ENCODE measurements at places on chromosomes 11 and 22.

DNA sequence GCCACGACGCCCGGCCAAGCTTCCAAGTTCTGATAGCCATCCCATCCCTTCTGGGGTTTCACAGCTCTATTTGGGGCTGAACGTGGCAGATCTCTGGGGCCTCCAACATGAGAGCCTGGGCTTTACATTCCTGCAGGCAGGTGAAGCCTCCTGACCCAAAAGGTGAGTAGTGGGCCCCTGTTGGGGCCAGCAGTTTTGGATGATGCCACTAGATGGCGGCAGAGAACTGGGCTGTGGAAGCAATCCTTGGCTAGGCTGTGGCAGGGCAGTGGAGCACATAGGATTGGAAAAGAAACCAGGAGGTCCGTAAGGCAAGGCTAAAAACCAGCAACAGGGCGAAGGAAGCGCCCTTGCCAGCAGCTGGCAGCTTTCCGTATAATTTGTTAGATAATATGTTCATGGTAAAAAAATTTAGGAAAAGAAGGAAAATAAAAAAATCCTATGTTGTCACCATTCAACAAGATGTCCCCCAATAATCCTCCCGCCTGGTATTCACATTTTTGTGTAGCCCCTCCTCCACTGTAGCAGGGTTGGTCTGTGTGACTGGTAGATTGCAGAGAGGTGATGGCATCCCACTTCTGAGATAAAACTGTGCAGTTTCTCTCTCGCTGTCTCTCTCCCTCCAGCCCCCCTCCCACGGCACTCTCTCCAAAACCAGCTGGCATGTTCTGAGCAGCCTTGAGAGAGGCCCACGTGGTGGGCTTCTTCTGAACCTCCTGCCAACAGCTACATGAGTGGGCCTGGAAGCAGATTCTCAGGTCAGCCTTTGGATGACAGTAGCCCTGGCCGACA, 43.6 kb upstream of the OR4B1 start:
- DNase-seq = no peak

DNA sequence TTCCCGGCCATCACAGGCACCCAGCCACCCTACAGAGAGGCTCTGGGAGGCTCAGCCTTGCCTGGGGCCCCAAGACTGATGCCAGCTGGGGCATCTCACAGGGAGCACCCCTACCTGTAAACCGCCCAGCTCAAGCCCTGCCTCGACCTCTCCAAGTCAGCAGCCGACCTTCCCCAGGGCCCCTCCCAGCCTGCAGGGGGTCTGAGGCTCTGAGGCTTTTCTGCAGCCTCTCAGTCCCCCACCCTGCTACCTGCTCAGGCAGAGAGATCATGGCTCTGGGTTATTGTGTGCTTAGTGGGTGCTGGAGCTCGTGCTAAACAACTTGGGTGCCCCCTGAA, 23.1 kb upstream of the RTN4R start:
- no peak for DNase-seq

- DNase-seq = no peak
Measured at GRCh38 chr22:37782340-37783168, 25.2 kb upstream of the GCAT start.

DNA sequence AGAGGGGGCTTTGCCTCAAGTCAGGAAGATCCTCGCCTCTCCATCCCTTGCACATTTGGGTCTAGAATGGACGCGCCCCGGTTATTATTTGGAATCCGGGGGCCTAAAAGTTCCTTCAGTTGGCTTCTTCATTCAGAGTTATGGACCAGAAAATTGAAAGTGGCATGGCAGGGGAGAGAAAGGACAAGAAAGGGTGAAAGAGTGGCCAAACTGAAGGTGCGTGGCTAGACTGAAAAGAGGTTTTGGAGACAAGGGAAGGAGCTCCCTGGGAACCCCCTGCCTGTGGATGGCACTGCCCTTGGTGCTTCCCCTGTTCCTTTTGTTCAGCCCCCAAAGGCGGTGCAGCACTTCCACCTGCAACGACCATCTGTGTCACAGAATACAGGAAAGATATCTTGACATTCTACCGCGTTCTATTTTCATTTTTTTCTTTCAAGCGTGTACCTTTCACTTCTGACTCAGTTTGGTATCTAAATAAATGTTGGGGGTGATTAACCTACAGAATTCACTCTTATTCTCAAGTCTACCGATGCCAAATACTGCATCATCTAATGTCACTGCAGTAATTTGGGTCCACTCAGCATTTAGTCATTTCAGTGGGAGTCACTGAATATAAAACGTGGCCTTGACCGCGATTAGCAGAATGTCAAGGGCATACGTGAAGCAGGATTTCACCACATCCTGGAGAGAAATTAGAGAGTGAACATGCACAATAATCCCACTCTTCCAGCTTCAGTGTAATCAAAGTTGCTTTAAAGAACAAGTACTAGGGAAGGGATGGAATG, 88.1 kb upstream of the ARHGAP32 start:
- no peak for DNase-seq

DNA sequence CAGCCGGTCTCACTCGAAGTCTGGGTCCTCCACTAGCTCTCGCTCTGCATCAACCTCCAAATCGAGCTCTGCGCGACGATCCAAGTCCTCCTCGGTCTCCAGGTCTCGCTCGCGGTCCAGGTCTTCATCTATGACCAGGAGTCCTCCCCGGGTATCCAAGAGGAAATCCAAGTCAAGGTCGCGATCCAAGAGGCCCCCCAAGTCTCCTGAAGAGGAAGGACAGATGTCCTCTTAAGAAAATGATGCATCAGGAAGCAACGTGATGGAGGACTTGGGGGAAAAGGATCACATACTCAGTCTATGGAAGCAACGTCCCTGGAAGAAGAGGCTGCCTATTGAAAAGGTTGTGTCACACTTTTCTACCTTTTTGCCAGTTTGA, 1.1 kb downstream of the SRSF8 start:
- no peak for DNase-seq

GRCh38 chr11:96622026-96622634, 232.3 kb downstream of the JRKL start:
- DNase-seq = no peak

DNA sequence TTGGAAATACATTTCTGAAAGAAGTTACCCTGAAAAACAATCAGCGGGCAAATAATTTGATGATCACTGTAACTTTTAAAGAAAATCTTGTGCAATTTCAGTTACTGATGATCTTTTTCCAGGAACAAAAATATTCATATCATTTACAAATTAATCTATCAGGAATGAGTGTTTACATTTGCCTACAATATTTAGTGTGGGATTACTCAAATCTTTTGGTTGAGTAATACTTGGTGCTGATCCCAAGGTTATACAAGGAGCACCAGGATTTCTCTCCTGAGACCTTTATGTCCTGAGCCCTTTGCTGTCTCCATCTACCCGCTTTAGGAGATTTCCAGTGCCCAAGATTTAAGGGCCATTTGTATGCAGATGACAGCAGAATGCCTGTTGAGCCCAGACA, 116.1 kb downstream of the ATXN10 start:
- no peak for DNase-seq

DNA sequence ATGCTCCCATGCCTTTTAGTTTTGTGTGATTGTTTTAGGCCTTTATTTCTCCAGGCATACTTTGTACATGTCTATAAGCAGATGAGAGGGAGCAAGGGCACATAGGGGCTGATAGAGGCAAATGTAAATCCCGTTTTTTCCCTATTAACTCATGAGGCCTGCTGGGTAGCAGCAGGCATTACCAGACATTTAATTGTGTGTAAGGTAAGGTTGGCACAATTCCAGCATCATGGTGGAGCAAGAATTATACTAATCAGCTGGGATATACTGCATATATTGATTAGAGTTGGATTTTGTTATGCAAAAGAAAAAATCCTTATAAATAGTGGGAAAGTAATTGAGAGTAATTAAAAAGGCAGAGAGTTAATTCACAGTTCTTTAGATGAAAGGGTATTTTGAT, 12.2 kb downstream of the FAT3 start:
- no peak for DNase-seq

- DNase-seq = no peak
Measured at GRCh38 chr11:64711138-64711955, 11.7 kb downstream of the NRXN2 start.

DNA sequence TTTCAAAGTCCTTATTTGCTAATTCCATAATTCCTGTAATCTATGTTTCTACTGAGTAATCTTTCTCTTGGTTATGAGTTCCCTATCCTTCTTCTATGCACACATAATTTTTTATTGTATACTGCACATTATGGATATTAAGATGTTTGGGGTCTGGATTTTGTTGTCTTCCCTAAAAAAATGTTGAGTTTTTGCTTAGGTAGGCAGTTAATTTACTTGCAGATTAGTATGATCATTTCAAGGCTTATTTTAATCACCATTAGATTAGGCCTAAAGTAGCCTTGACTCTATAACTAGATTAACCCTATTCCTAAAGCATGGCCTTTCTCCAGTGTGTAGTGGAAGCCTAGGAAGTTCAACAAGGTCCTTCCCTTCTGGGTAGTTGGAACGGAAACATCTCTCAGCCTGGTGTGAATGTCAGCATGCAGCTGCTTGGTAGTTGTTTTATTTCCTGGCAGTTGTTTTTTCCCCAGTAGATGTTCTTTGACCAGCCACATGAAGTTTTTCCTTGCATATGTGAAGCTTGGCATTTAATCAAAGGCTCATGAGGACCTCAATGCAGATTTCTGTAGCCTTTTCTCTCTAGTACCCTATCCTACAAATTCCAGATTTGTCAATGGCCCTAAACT, 419.3 kb upstream of the NARS2 start:
- no peak for DNase-seq

GRCh38 chr11:103413266-103413888, 304.2 kb downstream of the DYNC2H1 start:
- no peak for DNase-seq

DNA sequence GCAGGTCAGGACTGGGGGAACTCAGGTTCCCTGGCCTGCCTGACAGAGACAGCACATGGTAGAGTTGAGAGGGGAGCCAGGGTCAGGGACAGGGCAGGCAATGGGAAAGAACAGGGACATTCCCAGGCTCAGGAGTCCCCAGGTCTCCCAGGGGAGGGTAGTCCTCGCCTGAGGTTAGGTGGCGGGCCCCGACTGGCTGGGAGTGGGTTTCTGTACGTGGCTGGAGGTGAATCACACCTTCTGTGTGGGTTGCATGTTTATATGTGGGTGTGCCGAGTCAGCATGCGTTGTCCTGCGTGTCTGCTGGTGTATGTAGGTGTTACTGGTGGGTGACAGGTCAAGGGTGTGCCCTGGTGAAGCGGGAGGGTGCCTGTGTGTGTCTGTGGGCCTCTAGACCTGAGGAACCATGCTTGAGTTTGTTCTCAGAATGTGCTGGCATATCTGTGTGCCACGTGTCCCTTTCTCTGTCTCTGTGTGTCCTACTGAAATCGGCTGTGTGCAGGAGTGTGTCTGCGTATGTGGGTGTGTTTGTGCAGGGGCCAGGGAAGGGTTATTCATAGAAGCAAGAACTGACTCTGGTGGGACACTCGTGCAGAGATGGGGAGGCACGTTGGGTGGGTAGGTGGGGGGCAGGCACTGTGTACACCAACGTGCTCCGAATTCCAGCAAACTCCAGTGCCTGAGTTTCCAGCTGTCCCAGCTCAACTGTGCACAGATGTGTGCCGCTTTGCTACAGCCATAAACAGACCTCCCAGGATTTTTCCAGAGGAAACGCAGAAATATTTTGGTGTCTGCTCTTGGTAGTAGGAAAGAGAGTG, 23.8 kb upstream of the OAF start:
- DNase-seq = no peak

DNA sequence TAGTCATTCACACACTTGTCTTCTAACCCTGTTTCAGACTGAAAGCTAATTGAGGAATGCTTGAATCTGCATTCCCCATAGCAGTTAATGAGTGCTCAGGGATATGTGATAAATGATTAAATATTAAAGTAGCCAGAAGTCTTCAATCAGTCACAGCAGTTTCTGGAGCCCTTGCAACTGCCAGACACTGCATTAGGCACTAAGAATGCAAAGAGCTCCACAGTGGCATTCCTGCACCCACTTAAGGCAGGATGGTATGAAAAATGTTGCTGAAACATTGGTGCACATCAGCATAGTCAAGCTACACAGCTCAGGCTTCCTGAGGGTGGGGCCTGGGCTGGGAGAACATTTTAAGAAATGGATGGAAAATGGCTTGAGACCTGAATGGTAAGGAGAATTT, 6.5 kb downstream of the DTX4 start:
- DNase-seq = no peak

- DNase-seq = no peak
Measured at GRCh38 chr11:120735035-120735434, 223.5 kb downstream of the GRIK4 start.

GRCh38 chr11:118684187-118684586, 4.7 kb upstream of the TREH start:
- no peak for DNase-seq

- no peak for DNase-seq
Measured at GRCh38 chr22:42793848-42794405, 63.1 kb downstream of the ARFGAP3 start.

DNA sequence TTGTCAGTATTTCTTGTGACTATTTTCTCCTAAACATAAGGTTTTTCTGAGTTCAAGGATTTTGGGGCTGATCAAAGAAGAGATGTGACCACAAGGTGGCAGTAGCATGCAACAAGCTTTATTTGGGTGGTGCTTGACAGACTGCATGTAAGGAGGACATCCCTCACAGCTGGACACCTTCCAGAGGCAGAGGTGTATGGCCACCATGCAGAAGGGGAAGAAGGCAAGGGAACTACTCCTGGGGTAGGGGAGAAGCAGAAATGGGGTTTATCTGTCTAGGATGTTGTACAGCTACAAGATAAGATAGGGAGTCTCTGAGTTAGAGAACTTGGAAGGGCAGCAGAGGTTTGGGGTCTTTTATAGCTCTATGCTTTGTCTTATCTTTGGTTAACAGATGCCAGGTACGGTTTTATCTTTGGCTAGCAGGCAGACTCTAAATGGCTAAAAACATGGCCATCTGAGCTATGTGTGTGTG, 5.1 kb upstream of the BIRC2 start:
- peak; percentile 33 for DNase-seq

DNA sequence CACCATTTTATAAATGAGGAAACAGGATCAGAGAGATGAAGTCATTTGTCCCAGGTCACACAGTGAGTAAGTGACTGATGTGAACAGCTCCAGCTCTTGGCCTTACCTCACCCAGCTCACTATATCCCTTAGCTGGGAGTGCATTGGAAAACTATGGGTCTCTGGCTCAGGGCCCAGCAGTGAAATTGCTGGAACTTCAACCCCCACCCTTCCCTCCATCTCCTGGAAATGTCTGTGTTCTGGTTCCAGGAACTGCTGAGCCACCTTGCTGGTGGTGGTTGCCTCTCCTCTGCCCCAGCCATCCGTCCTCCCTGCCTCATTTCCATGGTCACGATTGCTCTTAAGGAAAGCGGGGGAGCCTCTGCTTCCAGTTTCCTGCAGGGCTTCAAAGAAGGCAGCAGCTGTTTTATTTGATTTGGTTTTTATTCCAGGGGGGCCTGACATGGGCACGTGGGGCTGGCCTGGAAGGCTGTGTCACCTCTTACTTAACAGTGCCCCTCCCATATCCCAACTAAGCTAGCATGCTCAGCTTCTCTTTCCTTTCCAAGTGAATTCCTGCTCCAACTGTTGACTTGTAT, 46.2 kb upstream of the CSTF3 start:
- DNase-seq = no peak

- DNase-seq = no peak
Measured at GRCh38 chr22:28594797-28595462, 84.7 kb downstream of the TTC28 start.

- DNase-seq = peak; percentile 19
Measured at GRCh38 chr11:111419641-111420327, 40.7 kb upstream of the POU2AF1 start.
